Activated CD4-positive, alpha-beta T cell treated with anti-CD3 and anti-CD28 coated beads for 1 hour (primary cell): ENCODE measurements at places on chromosomes 16 and 17.

- DNase-seq = no peak
Observed at GRCh38 chr17:3890082-3890877, 2.6 kb downstream of the CAMKK1 start.

- peak; percentile 18 for DNase-seq
Observed at GRCh38 chr16:69187446-69188235, 677 bp downstream of the SNTB2 start.

- no peak for DNase-seq
Observed at GRCh38 chr16:20984019-20984418, 83.4 kb downstream of the LYRM1 start.

DNA sequence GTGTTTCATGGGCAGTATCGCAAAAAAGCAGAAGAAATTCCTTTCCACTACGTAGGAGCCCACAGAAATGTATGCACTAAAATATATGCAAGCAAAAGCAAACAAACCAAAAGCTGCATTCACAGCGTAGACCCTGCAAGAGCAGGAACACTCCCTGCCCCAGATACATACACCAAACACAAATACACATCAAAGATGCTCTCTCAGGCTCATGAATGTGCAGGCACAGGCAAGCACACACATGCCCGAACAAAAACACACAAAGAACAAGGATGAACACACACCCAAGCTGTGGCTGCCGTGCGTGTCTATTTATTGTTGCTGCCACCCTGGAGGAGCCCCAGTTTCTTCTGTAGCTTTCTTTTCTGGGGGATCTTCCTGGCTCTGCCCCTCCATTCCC lies 1.7 kb downstream of the NUPR1 start:
- no peak for DNase-seq

GRCh38 chr17:49862781-49863331 lies 15.0 kb upstream of the TAC4 start:
- DNase-seq = no peak

DNA sequence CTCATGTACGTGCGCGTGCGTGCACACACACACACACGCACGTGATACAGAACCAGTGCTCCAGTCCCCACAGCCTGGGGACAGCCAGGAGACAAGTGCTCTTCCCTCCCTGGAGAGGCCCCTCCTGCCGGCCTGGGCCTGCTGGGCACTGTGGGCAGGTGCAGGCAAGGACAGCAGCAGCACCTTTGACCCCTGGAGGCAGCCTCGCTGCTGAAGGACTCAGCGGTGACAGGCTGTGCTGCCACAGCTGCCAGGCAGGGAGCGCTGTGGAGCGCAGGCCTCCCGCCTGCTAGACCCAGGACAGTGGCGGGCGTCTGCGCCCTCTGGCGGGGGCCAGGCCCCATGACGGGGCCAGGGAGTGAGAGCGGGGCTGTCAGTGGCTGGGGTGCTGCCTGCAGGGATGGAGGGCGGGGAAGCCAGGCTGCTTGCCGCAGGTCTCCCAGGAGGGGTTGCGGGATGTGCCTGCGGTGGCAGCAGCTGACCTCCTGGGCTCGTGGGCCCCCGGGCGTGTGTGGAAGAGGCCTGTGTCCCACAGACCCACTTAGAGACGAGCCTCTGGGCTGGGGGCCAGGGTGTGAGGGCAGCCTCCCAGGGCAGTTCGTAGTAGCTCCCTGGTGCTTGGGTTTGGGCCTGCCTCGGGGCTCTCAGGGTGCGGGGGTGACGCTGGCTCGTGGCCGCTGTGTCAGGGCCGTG lies 63.5 kb upstream of the PVALEF start:
- peak; percentile 85 for DNase-seq

DNA sequence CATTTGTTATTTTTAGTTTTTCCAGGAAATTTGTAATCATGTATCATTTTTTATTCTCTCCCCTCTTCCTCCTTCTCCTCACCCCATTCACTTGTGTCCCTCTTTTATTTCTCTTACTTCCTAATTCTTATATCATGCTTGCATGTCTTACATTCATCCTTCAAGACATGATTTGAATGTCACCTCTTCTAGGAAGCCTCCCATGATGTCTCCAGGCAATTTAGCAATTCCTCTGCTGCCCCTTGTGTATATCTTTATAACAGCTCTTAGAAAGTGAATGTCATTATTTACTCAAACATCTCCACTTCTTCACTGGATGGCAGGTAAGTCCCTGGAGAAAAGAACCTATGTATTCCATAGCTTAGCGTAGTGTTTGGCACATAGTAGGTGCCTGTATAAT lies 7.8 kb downstream of the HNF1B start:
- DNase-seq = no peak

- DNase-seq = no peak
Observed at GRCh38 chr17:77951123-77951522, 7.4 kb upstream of the TNRC6C start.

GRCh38 chr17:34930283-34930682 lies 31.0 kb downstream of the CCT6B start:
- no peak for DNase-seq

DNA sequence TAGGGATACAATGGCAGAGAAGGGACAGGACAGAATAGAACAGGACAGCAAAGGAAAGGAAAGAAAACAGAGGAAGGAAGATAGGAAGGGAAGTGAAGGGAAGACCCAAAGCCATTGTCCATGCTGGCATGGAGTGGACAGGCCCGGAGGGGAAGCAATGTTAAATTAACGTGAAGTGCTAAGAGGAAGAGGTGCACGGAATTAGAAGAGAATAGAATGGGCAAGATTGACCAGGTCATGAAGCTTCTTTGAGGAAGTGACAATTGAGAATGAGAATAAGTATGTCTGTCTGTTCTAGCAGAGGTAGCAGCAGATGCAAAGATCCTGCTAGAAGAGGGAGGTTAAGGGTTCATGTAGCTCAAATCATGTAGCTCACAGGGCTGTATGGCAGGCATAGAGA lies 117.2 kb downstream of the MAF start:
- DNase-seq = no peak

GRCh38 chr16:53043986-53044601 lies 8.6 kb downstream of the CHD9NB start:
- no peak for DNase-seq

- DNase-seq = no peak
Observed at GRCh38 chr17:14840616-14841231, 424.4 kb downstream of the PMP22 start.

DNA sequence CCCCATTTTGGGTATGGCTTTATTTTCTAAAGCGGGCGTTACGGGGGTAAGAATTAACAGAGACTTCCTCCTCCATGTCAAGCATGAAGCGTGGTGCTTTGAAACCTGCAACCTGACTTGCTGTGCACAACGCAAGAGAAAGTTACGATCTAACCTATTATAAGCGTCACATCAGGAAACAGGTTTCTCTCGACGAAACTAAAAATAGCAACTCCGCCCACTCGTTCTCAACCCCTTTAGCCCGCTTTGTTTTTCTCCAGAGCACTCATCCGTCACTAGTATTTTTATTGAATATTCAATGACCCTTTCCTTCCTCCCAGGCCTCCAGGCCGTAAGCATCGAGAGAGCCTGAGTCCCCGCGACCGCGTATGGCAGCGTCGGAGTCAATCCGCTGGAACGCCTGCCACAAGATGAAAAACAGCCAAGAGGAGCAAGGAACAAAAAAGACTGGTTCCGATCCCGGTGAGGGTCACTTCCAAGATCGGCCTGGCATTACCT lies 555 bp downstream of the NUP88 start:
- DNase-seq = peak; percentile 31

DNA sequence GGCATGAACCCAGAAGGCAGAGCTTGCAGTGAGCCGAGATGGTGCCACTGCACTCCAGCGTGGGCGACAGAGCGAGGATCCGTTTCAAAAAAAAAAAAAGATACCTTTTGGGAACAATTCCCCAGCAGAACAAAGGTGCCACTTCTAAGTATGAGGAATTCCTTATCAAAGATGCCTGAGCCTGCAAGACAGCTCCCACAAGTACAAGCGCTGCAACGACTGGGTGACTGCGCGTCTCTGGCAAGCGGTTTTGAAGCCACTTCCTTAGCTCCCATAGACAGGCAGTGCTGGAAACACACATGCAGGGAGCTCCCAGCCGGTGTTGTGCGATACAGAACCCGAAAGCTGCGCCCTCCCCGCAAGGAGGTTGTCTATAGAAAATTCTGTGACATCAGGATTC lies 60.5 kb downstream of the ADCY9 start:
- DNase-seq = no peak

GRCh38 chr17:40371261-40371929 lies 6.9 kb upstream of the GJD3 start:
- DNase-seq = no peak

GRCh38 chr17:44363613-44364159 lies at the start of gene FAM171A2:
Gene FAM171A2, minus strand, starts transcription at chr17:44363853. Its CDS starts 139 bp downstream, at chr17:44363714.
- DNase-seq = peak; percentile 40

GRCh38 chr17:19346351-19347255 lies 15.9 kb downstream of the B9D1 start:
- DNase-seq = no peak

- DNase-seq = no peak
Observed at GRCh38 chr16:49964973-49965372, 60.1 kb upstream of the CNEP1R1 start.

DNA sequence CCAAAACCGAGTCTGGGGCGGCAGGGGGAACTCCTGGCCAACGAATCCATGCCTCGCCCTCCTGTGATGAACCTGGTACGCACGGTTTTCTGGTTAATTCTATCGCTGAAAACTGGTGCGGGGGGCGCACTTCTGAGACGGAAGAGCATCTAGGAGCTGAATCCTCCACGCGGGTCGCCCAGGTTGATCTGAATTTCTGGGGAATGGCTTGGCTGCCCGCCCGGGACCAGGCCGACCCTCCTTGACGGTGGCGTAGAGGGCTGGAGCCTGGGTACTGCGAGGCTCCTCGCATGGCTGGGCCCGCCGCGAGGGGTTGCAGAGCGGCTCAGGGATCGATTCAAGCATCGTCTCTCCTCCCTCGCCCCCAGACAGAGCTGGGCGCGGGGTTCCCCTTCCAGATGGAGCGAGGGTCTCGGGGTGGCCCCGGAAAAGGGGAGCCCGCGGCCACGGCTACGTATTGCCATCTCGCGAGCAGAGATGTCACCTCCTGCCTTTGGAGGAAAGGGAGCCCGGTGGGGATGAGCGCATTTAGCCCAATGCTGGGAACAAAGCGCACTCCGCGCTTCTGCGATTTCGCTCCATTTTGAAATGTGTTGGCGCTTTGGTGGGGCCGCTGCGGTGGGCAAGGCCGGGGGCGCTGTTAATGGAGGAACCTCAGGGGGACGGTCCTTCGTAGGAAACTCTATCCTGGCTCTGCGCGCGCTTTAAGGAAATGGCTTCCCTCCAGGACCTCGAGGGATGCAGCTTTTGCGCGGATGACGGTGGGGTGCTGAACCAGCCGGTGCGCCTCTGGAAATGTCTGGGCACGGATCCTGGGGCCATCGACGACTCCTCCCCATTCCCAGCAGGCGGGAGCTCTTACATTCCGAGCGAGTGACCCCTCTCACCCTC lies 2.7 kb downstream of the MAPT start:
- no peak for DNase-seq

- DNase-seq = no peak
Observed at GRCh38 chr16:27242868-27243590, 25.5 kb downstream of the NSMCE1 start.

- no peak for DNase-seq
Observed at GRCh38 chr17:72427761-72428109, 306.9 kb downstream of the SOX9 start.

- DNase-seq = no peak
Observed at GRCh38 chr17:49916854-49917515, 52.0 kb upstream of the DLX4 start.

GRCh38 chr17:77429369-77429968 lies 288.7 kb downstream of the SEC14L1 start:
- DNase-seq = no peak

DNA sequence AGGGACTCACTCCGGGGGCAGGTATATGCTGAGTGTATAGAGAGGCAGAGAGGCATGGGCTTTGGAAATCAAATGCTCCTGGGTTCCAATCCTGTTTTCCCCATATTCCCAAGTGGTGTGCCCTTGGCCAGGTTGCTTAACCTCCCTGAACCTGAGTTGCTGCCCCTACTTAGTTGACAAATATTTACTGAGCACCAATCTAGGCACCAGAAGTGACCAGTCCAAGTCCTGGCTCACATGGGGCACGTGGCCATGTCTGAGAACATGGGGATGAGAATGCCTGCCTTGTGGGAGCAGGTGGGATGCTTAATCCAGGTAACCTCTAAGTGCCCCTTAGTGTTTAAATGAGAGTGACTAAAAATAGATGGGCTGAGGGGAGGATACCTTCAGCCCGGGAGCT lies 4.2 kb downstream of the SOCS3 start:
- no peak for DNase-seq

DNA sequence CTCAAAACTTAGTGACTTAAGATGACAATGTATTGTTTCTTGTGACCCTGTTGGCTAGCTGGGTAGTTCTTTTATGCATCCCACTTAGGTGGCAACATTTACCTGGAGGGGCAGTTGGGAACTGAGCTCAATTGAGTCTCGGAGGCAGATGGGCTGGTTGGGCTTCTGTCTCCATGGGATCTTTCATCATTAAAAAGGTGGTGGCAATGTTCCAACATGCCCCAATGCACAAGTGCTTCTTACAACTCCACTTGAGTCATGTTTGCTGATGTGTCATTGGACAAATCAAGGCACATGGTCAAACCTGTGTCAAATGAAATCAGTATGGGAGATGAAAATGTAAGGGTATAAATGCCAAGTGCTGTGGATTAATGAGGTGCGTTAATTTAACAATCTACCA lies 11.7 kb upstream of the HS3ST3B1 start:
- DNase-seq = no peak

- DNase-seq = peak; percentile 22
Observed at GRCh38 chr16:58306327-58306726, 11.5 kb upstream of the PRSS54 start.

DNA sequence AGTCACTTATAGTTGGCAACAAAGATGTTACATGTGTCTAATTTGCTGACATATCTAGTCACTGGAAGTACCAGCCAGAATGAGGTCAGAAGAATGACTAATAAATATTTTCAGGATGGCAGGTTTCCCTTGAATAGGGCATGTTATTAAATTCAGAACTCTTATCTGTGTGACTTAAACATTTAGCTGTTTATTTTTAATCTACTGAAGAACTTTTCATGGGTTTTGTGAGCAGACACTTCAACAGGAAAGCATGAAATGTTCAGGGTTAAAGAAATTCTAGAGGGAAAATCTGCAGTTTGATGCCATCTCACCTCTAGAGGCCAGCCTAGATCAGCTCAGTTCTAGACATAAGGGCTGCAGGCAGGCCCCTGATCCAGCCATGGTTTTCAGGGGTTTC lies 13.2 kb downstream of the JPT2 start:
- DNase-seq = no peak
